ENCODE measurements at places on chromosomes 3 and 15.

GRCh38 chr3:18559331-18559842 is 134.2 kb upstream of the SATB1 start:
- DNase-seq = peak; percentile 25

DNA sequence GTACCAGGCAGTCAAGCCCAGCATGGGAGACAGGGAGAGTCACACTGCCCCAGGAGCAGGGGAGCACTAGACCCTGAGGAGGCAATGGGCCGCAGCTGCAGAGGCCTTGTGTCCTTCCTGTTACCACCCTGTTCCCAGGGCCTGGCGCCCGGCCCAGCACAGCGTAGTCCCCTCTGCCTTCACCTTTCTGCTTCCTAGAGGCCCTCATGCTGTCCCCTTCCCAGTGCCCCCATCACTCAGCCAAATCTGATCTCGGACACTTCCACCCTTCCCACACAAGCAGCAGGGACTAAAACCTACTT is 6.9 kb upstream of the TBC1D2B start:
- no peak for DNase-seq

- peak; percentile 50 for DNase-seq
Observed at GRCh38 chr3:114606336-114606735, 312.5 kb downstream of the TIGIT start.

DNA sequence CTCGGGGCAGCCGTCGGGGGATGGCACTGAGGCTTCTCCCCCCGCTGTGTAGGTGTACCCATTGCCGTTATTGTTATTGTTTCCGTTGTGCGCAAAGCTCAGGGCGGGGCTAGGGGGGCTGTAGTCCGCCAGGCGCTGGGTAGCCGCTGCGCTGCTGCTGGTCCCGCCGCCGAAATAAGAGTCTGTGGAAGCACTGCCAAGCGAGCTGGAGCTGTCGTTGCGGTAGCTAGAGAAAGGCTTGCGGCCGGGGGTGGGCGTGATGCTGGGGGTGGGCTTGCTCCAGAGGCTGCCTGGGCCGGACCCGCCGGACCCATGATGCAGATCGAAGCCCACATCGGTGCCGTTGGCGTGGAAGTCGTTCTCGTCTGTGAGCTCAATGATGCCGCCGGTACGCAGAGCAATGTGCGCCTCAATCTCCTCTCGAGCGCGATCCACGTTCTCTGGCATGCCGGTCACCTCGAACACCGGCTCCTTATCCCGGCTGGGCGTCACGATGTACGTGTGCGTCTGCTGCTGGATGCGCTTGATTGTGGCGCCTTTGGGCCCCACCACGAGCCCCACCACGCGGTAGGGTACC is 1.9 kb downstream of the MEX3B start:
- no peak for DNase-seq

DNA sequence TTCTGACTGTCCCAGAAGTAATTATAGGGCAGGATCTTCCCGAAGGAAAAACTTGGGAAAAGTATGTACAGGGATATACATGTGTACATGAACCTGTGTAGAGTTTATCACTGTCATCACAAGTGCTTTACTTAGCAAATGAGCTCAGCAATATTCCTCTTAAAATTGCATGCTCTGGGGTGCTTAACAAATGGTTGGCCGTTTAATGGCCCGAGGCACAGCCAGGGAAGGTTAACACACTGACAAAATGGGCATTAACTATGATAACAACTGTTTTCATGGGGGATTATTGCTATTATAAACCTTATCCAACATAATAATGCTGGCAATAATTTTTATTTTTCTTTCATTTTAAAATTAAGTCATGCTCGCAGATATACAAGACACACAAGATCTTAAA is 459.3 kb downstream of the TUSC7 start:
- DNase-seq = no peak

- DNase-seq = peak; percentile 100
Observed at GRCh38 chr3:188133219-188133618, 20.7 kb upstream of the LPP start.

DNA sequence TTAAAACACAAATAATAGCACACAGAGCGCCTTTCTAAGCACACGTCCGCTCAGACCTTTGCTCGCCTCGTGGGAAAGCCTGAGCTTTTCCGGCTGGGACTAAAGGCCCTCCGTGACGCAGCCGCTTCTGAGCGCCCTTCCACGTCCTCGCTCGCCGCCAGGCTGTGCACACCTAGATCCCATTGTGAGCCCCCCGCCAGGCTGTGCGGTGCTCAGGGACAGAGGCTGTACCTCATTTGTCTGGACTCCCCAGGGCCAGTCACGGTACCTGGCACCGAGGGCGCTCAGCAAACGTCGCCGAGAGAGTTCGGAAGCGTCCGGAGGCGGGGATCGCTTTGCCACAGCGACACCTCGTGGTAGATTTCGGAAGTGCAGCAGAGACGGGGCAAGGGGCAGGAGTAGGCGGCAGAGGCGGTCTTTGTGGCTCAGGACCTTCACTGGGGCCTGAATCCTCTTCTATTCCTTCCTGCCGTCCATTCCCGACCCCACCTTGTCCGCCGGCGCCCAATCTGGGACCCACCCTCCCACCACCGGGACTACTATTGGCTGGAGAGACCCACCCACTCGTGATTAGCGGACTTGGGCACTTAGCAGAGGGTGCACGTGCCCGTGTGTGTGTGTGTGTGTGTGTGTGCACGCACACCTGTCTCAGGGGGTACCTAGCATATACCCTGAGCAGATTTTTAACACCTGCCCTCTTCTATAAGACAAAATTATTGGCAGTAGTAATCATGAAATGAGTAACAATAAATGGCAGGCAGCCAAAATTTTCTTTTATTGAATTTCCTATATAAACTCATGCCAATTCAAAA is 65.6 kb downstream of the RHCG start:
- peak; percentile 28 for DNase-seq

DNA sequence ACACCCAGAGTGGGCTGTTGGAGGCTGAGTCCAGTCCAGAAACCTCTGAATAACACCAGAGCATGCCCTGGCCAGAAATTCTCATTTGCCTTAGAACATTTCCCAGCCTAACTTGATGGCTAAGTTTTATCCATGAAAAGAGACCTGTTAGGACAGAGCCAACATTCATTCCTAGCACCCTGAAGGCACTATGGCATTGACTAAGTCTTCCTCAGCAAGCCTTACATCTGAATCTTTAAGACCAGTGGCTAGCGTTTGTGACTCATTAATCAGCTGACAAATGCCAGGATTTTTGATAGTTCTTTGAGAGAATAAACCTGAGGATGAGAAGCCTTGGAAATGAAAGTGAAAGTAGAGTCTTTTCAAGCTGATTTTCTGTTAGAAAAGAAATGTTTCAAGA is 1087.1 kb upstream of the ALCAM start:
- DNase-seq = peak; percentile 81

- DNase-seq = no peak
Observed at GRCh38 chr3:34862456-34862855, 776.9 kb upstream of the ARPP21 start.

DNA sequence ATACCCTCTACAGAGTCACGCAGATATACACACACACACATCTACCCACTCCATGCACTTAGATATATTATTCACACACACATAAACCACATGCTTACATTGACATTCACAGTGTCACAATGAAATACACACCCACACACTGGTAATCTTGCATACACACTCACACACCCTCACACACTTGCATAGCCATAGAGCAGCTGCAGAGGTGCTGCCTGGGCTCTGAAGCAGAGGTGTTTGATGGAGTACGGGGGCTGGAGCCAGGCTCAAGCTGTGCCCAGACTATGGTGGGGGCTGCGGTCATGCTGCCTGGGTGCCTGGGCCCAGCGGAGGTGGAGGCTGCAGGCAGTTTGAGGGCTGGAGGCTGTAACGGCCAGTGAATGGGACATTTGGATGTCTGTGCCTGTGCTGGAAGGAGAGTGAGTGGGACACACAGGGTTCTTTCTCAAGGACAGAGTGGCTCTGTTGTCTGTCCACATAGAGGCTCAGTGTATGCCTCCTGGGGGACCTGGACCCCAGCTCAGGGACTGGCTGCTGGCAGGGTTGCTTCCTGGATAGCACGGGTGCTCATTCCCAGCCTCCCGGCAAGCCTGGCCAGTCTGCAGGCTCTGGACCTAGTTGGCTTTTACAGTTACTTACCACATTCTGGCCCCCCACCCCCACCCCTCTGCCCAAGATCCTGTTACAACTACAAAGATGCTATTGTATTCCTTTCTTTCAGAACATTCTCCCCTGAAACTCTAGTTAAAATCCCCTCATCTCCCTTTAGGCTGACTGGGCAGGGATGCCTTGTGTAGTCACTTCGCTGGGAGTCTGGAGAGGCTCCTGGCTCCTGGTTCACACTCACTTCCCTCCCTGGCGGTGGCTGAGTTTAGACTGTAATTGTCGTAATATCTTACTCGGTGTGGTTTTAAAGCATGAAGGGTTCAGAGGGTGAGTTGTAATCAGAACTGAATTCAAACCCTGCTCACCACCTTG is 12.5 kb downstream of the GASK1A start:
- no peak for DNase-seq

GRCh38 chr3:11173828-11174465 is 19.7 kb downstream of the HRH1 start:
- DNase-seq = no peak

DNA sequence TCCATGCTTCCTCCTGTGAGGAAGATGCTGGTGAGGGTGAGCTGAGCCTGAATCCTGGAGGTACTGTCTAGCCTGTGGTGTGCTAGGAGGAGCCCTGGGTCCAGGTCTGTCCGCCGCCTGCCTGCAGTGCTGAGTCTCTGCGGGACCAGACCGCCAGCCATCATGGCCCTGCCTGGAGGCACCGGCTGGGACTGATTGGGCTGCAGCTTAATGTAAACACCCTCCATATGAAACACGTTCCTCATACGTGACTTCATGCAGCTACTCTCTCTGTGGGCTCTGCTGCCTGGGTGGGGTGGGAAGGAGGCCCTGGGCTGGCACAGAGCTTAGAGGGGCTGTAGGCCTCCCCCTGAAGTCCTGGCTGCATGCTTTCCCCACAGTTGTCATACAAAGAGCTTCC is 67.4 kb downstream of the FBLN2 start:
- DNase-seq = no peak

- DNase-seq = peak; percentile 68
Observed at GRCh38 chr15:35738370-35738769, 192.4 kb upstream of the DPH6 start.

- DNase-seq = no peak
Observed at GRCh38 chr3:49876567-49876966, 6.9 kb upstream of the CAMKV start.

- no peak for DNase-seq
Observed at GRCh38 chr3:79843180-79843579, 75.4 kb upstream of the ROBO1 start.

- no peak for DNase-seq
Observed at GRCh38 chr15:59886441-59886840, 117.7 kb upstream of the FOXB1 start.

DNA sequence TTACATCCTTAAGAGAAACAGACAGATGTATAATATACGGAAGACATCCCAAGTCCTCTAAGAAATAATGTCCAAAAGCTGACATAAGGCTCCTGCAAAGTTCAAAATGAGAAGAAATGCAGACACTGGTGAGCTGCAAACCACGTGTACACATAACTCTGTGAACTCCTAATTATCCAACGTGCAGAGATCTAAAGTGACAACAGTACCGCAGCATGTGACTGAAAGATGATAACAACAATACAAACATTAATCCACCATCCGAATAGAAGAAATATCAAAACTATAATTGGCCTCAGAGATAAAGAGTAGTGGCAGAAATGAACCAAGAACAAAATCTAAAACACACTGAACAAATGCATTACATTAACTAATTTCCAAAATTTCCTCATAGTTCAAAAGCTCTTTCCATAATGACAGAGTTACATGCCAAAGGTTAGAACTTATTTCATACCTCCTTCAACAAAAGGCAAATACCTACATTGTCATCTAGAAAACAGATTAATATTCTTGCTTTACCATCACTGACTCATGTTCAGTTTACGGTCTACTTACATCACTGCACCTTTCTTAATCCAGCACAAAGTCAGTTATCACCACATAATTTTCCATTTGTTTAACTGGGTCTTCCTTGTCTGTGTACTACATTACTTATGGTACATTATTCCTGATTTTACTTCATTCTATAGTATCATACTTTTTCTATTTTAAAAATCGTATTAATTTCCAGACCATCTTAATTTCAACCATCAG is 2.2 kb downstream of the PDCD10 start:
- no peak for DNase-seq

DNA sequence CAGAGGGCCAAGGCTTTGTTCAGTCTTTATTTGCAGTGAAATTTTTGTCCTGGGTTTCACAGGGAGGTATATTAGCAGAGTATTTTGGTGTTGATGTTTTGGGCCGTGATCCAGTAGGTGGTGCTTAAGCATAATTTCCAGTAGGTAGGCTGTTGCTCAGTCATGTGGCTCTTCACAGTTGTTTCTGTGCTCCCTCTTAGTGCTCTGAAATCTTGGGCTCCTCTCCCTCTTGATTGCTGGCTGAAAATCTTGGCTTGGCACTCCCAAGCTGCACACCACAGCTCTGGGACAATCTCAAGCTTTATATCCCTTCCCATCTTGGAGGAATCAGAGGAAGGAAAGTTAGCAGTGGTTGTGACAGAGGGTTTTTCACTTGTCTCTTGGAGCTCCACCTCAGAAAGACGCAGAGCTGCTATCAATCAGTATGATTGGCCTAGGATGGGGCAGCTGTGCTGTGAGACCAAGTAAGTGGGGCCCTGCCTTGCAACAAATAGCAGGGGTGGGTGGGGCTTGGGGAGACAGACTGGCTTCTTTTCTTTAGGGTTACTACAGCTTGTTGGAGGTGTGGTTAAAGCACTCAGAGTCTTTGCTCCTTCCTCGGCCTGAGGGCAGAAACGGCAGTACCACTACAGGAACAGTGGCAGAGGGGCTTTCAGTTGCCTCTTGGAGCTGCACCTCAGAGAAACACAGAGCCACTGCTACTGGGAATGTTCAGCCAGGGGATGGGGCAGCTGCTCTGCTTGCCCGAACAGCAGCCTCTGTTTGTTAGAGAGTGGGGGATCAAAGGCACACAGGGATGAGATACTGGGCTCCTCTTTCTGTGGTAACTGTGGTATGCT is 627.0 kb downstream of the SI start:
- DNase-seq = no peak

DNA sequence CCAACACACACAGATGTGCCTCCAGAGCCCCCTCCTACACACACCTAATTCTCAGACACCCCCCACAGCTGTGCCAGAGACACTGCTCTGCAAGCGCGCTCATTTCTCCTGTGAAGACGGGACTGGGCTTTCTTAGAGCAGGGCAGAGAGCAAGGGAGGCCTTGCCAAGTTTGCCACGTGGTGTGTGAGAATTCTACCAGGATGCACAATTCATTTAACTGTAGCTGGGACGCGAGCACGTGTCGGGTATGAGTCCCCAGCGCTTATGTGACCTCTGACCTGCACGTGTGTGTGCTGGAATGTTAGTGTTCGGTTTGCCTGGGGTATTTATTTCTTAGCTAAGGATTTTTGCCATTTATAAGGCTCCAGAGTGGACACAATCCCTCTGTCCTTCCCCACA is 37.0 kb downstream of the FEM1B start:
- no peak for DNase-seq
